SHP77 (cell line): ENCODE measurements at places on chromosomes 1 and 21.

GRCh38 chr1:1333551-1334241 is 2.6 kb downstream of the TAS1R3 start:
- DNase-seq: no peak

- DNase-seq: no peak
These were observed 168.6 kb downstream of the IER5 start for GRCh38 chr1:181257117-181257516.

DNA sequence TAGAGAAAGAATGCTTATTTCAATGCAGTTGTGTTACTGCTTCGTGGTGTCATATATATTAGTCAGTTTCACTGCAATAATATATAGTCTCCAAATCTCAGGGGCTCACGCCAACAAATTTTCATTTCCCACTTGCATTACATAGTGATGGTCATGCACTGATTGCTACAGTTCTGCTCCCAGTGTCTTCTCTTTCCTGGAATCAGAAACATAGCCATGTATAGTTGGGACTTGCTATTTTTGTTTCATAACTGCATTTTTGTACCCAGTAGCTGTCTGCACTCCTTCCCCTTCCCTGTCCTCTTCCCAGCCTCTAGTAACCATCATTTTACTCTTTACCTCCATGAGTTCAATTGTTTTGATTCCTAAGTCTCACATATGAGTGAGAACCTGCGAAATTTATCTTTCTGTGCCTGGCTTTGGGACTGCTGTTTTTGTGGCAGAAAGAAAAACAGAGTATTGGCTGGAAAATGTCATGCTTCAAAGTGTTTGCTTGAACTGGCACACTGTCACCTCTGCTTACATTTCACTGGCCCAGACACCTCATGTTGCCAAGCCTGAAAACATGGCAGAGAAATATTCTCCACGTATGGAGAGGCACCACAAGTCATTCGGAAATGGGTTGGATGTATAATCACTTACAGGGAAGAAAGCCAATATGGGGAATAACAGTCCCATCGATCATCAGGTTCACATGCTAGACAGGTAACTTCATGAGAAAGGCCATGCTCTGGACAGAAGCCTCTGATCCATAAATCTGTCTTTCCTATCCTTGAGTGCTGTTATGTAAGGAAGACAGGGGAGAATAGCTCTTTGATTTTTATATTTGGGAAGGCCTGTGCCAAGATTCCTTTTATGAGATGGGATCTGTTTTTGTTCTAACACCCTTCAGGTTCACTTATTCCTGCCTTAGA is 60.4 kb upstream of the BACH1 start:
- no peak for DNase-seq

DNA sequence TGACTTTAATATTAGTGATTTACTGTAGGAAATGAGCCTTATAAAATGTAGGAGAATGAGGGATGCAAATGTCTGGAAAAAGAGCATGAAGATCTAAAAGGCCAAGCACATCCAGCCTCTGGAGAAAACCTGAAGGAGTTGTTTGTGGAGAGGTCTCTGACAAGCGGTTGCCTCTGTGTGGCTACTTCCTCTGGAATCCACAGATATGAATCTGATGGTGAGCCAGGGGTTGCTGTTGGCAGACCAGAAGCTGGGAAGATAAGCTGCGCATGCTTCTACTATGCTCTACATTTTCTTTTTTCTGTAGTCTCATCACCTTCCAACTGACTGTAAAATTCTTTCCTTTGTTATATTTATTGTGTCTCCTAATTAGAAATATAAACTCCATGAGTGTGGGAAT is 248.6 kb downstream of the OLFM3 start:
- no peak for DNase-seq

GRCh38 chr1:112906150-112906698 is 49.8 kb downstream of the SLC16A1 start:
- no peak for DNase-seq

DNA sequence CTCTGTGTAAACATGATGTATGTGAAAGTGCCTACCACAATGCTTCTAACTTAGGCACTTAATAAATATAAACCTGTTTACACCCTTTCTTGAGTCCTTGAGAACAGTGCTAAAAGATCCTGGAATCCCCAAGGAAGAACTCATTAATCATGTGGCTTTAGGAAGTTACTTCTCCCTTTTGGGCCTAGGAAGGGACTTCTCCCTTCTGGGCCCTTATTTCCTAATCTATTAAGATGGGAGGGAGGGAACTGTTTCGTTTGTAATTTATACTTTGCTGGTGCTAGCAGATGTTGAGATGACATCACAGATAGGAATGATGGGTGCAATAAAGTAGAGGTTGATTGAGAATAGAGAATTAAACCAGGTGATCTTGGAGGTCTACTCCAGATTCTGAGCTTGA is 1.2 kb downstream of the BTF3L4 start:
- DNase-seq: no peak

DNA sequence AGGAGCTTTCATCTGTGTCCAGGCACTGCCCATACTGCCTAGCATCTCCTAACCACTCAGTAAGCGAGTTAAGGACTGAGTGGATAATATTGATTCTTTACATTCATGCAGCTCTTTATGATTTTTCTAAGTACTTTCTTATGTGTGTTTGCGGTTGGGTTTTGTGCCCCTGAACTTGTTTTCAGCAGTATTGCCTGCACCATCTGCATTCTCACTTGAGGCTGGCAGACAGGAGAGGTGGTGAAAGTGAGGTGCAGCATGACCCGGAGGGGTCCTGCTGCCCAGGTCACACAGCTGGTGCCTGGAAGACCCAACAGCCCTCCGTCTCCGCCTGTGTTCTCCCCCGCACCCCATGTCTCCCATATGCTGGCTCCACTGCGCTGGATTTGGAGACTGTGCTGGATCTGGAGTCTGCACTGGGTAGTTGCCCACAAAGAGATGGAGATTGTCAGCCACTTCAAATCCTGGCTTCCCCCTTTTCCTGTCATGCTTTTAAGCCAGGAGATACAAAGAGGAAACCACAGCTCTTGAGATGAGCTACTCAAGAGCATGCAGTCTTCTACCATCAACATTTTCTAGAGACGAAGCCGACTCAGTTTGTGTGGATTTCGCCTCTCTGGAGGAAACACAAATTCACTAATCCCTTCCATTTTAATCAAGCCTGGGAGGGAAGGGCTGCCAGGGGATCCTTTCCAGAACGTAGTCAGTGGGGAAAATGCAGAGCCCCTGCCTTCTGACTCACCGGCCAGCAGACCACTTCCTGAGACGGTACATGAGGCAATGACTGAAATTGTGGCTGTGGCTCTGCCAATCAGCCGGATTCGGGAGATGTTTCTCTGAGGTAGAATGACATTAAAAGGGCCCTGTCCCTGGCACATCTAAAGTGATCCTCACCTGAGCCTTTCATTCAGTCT is 71.7 kb upstream of the ANGPTL1 start:
- DNase-seq: no peak

DNA sequence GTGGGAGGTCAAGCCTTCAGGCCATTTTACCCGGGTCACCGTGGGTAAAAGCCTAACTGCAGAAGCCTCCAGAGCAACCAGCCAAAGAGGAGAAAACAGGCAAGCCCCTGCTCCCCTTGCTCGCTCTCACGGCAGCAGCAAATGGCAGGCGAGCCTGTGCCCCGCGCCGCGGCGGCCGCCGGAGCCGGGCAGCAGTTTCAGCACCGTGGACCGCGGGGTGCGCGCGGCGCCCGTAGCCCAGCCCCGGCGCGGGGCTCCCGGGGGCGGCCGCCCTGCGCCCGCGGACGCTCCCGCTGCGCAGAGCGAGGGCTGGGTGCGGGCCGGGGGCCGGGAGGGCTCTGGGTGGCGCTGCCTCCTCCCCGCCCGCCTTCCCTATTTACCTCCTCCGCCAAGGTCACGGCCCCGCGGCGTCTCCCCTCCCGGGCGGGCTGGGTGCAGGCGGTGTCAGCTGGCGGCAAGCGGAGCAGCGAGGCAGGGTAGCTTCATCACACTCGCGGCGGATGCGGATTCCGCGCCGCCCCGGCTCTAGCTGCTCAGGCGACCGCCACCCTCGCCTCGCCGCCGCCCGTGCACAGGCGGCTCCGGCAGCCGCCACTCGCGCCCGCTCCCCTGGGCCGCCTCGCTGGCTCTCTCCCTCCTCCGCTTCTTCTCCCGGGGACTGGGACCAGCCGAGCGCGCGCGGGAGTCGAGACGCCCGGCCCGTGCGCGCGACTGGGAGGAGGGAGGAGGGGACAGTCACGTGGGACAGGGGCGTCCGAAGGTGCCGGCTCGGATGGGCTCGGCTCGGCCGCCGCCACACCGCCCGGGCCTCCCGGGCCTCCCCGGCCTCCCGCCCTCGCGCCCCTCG is at the start of gene RGS7:
Gene RGS7, minus strand, starts transcription at position 687 of the 847 bp plus-strand sequence.
- DNase-seq: peak; percentile 82

- no peak for DNase-seq
These were observed 57.1 kb upstream of the SAMSN1 start for GRCh38 chr21:14603202-14603601.

- DNase-seq: no peak
These were observed 7.7 kb downstream of the FAAP20 start for GRCh38 chr1:2186901-2187300.

DNA sequence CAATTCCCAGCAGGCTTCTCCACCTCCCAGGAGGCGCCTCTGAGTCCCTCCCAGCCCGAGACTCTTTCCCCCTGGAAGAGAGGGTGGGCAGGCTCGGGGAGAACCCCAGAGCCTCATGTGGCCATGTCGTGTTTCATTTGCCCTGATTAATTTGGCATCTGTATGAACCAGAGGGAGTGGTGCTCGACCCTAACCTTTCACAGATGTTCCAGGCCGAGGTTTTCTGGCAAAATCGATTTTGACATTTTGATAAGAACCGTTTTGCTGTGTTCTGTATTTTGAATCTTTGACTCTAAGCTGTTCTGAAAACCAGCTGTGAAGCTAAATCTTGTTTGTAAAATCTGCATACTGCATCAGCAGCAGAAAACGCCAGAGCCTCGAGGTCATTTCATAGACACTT is 367.4 kb downstream of the CAMTA1 start:
- no peak for DNase-seq

DNA sequence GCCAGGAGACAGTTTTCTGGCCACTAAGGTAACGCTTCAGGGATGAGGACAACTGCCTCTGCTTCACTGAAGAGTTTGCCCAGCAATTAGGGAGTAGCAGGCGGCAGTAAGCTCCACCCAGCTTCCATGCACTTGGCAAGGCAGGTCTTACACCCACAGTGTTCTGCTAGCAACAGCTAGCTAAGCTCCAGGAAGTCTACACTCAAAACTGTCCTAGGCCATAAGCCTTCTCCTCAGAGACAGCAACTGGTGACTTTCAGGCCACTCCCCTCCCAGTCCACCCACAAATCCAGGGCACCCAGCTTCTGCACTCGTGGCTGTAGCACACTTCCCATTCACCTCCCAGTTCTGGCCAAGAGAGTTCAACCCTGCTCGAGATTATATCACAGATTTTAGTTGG is 47.3 kb downstream of the KMO start:
- DNase-seq: no peak

- DNase-seq: no peak
These were observed 12.4 kb downstream of the PRPF38A start for GRCh38 chr1:52416811-52417210.

DNA sequence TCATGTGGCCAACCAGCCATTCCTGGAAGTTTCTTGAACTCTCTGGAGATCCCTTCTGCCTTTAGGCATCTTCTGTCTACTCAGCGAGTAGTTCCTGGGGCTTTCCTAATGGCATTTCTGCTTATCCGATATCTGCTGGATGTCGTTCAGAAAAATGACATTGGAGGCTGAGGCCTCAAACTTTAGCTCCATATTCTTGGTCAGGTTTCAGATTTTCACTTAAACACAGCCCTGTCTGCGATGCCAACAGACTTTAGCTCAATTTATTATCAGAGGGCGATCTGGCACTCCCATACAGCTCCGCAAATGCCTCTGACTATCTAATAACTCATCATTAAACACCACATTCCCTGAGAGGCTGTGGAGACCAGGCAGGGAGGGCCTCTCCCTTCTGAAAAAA is 46.3 kb upstream of the ETS2 start:
- DNase-seq: no peak

GRCh38 chr1:47931395-47931794 is 65.8 kb downstream of the TRABD2B start:
- no peak for DNase-seq

GRCh38 chr1:228405200-228405978 is 1.2 kb downstream of the TRIM11 start:
- no peak for DNase-seq

- no peak for DNase-seq
These were observed 210.2 kb downstream of the APP start for GRCh38 chr21:25960402-25960801.

- peak; percentile 76 for DNase-seq
These were observed 3.3 kb upstream of the FCRL6 start for GRCh38 chr1:159798893-159799292.

- no peak for DNase-seq
These were observed 82.8 kb downstream of the LRRC53 start for GRCh38 chr1:74429580-74429979.

DNA sequence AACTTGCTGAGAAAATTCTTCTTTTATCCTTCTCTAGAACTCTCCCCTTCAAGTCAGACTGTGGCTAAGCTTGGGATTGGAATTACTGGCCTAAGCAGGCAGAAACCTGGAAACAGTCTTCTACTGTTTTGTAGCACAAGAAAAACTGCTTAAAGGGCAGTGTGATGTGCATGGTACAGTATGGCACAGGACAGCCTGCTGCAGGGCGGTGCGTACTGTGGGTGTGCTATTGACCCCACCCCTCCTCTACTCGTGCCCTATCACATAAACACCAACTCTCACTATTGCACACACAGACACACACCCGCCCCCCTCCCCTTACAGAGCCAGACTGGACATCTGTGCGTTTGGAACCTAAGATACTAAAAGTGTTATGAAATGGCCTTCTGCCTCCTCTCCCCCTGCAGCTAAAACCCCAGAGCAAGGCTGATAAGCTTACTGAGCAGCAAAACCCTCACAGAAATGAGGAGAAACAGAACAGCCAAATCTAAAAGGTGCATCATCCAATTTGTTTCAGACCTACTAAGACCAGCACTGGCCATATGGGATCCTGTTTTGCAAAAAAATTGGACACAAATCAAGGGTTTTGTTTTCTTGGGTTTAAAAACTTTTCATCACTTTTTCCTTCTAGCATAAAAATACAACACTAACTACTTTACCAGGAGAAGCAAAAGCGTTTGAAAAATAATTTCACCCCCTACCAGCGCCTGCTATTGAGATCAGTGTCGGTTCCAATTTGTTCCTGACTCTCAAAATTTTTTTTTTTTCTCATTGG is 355.8 kb upstream of the LYPLAL1 start:
- DNase-seq: no peak

DNA sequence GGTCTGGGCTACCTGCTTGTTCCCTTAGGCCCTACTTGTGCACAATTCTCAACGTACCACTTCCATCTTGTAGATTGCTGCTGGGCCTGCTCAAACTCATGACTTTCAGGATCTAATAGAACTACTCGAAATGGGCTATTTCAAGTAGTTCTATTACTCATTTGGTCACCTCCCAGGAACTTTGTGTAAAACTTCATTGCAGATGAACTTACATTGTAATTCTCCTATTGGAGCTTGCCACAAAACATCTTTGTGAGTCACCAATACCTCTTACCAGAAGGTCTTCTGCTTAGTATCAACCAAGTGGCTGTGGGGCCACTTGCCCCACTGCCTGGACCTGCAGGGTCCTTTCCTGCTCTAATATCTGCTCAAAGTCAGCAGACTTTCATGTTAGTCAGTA is 10.7 kb upstream of the MYOCOS start:
- DNase-seq: no peak

- DNase-seq: peak; percentile 51
These were observed 54.9 kb downstream of the TMEM53 start for GRCh38 chr1:44619261-44619900.
